Large intestine (tissue), 12 donors: ENCODE measurements at places on chromosomes 3 and 15. TPM values are rescaled to one million over a fixed set of nuclear protein-coding genes. Genes with fewer than 3 reads are reported as not detected.

ENTPD3 gene
- 4.3 TPM for polyA plus RNA-seq

FETUB gene
- not detected for polyA plus RNA-seq

GRCh38 chr3:183378008-183378407 is 50.4 kb downstream of the MCF2L2 start:
- H3K27me3 ChIP-seq, result no peaks in the 10 kb centered on the region
- H3K27ac ChIP-seq, result peak overlapping the region; percentile 26
- DNase-seq, result peak; percentile 31
- H3K4me1 ChIP-seq, result peaks cover 13% of the 10 kb centered on the region
- no peaks in the 10 kb centered on the region for H3K36me3 ChIP-seq

GRCh38 chr3:188507244-188507720 is 353.3 kb downstream of the LPP start:
- H3K36me3 ChIP-seq, result no peaks in the 10 kb centered on the region
- no peaks in the 10 kb centered on the region for H3K4me1 ChIP-seq
- no peak overlapping the region for H3K27ac ChIP-seq
- DNase-seq, result no peak
- no peak overlapping the region for H3K4me3 ChIP-seq

DNA sequence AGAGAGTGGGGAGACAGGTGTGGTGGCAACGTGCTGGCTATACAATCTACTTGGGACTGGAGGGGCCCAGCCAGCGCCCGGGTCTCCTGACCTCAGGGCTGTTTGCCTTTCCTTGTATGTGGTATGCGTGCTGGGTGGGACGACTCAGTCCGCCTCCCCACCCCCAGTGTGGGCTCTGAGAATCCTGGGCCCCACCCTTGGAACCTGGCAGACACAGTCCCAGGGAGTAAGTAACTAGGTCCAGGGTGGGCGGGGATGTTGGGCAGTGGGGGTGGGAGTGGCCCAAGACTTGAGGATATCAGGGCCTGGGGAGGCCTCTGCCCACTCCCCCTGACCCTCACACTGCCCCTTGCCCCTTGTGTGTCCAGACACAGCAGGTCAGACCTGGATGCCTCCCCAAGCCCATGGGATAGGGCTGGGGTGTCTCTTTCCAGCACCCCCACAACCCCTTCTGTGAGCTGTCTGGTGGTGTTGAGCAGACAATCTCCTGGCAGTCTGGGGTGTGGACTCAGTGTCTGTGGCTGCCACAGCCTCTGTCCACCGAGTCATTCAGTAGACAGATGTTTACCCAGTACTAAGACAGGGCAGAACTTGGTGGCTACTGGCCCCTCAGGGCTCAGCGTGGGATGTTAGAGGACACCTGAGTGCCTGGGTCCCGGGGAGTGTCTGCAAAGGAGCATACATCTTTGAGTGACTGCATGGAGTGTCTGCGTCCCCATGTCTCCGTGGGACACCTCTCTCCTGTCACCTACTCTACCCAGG is 1.3 kb downstream of the CHST13 start:
- H3K4me3 ChIP-seq, result peak overlapping the region; percentile 59
- H3K27me3 ChIP-seq, result peaks cover 6% of the 10 kb centered on the region
- H3K27ac ChIP-seq, result peak overlapping the region; percentile 91
- peak; percentile 89 for DNase-seq
- H3K36me3 ChIP-seq, result peaks cover 10% of the 10 kb centered on the region
- peaks cover 59% of the 10 kb centered on the region for H3K4me1 ChIP-seq

DNA sequence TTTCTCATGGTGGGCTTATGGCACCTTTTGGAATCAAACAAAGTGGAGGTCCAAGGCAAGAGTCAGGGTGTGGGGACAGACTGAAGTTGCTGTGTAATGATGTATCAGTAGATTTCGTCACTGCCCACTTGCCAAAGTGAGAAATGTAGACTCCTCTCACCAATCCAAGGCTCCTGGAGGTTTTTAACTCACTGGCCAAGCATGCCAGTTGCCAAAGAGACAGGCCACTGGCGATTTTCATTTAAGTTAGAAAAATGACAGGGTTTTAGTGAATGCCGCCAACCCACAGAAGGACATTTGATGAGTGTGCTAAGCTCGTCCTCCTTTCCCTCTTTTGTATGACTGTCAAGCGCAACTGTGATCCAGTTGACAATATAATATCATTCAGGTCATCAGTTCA is 209.2 kb downstream of the FEZF2 start:
- no peak overlapping the region for H3K4me3 ChIP-seq
- DNase-seq, result no peak
- H3K4me1 ChIP-seq, result no peaks in the 10 kb centered on the region
- no peaks in the 10 kb centered on the region for H3K36me3 ChIP-seq
- H3K27ac ChIP-seq, result no peak overlapping the region

ANKUB1 gene
- polyA plus RNA-seq, result 0.12 TPM

DNA sequence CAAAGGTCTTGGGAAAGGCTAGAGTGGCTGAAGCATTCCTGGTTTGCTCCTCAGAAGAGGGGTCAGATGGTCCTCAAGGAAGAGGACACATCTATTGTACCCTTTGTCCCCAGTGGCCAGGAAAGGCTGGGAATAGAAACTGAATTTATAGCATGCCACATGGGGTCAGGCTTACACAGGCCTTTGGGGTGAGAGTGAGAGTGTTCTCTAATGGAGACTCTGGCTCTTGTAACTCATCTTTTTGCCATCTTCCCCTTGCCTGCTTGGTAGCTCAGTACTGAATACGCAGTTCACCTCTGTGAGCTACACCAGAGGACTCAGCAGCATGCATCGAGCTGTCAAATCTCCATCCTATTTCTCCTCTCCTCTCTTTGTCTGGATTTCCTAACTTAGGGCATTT is 87.5 kb downstream of the ATP2B2 start:
- H3K27ac ChIP-seq, result no peak overlapping the region
- DNase-seq, result no peak
- peaks cover 3% of the 10 kb centered on the region for H3K27me3 ChIP-seq
- H3K4me3 ChIP-seq, result no peak overlapping the region
- H3K36me3 ChIP-seq, result no peaks in the 10 kb centered on the region

GRCh38 chr3:182725372-182726251 is 67.7 kb upstream of the ATP11B start:
- DNase-seq, result peak; percentile 25
- no peaks in the 10 kb centered on the region for H3K36me3 ChIP-seq
- H3K4me3 ChIP-seq, result no peak overlapping the region
- peaks cover 22% of the 10 kb centered on the region for H3K4me1 ChIP-seq
- H3K27ac ChIP-seq, result no peak overlapping the region

RAB6B gene
- 8.8 TPM for polyA plus RNA-seq

DNA sequence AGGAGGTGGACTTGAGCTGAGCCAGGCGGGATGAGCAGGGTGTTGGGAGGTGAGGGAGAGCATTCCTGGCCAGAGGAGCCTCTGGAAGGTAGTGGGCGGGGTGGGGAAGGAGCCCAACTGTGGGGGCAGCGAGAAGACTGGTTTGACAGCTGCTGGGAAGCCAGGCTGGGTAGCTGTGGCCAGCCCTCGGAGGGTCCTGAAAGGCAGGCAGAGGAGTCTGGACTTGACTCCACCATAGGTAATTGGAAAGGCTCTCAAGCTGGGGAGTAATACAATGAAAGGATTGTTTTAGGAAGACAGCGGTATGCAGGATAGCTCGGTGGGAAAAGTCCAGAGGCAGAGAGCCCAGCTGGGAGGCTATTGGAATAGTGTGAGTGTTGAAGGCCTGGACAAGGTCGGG is 17.2 kb downstream of the EPHB3 start:
- no peak overlapping the region for H3K27ac ChIP-seq
- peaks cover 46% of the 10 kb centered on the region for H3K4me1 ChIP-seq
- no peak for DNase-seq

DNA sequence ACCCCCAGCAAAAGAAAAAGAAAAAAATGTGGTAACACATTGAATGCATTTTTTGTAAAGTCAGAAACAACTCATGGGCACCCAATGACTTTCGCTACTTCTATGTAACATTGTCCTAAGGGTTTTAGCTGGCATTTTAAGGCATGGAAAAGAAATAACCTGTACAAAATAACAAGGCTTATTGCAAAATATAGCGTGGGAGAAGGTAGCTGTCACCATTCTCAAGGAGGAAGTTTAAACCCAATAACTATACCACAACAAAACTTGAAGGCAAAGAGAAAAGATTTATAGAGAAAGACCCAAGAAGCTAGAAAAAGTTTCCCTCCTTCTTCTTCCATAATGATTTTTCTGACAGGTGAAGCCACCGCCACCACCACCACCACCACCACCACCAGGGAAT is 55.7 kb upstream of the ACP3 start:
- H3K36me3 ChIP-seq, result no peaks in the 10 kb centered on the region
- no peak overlapping the region for H3K4me3 ChIP-seq
- H3K27me3 ChIP-seq, result no peaks in the 10 kb centered on the region
- H3K27ac ChIP-seq, result no peak overlapping the region
- H3K4me1 ChIP-seq, result no peaks in the 10 kb centered on the region

TMEM40 gene
- 0.10 TPM for polyA plus RNA-seq

THSD4 gene
- 17.5 TPM for polyA plus RNA-seq

CNTN3 gene
- 4.7 TPM for polyA plus RNA-seq
